Activated T-cell treated with anti-CD3 and anti-CD28 coated beads, Interleukin-2, amount 50 U/mL, for 4 hours (primary cell): ENCODE measurements at places on chromosomes 11 and 22. TPM values are rescaled to one million over a fixed set of nuclear protein-coding genes. Genes with fewer than 3 reads are reported as not detected.

Gene CD248
- 1.5 TPM for total RNA-seq

DNA sequence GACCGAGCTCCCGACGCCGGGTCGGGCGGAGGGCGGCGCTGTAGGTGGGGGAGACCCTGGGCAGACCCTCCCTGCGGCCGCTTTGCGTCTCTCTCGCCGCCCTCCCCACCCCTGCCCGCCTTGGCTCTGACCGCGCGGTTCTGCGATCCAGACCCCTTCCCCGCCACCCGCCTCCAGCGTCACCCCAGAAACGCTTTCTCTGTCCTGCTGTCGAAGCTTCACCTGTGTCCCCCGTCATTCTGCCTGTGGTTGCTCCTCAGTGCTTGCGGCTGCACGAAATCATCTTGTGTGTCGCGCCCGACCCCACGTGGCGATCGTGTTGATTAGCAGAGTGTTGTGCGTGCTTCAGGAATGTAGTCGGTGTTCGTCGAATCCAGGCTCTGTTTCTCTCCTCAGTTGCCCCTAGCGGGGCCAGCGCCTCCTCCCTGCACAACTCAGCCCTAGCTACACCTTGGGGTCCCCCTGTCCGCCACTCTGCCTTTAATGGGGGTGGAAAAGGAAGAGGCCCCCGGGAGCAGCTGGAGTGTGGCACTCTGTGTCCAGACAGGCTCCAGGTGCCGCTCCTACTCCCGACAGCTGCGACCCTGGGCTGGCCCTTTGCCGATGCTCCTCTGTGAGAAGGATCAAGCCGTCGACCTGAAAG is 851 bp downstream of the PTDSS2 start:
- DNase-seq, result peak; percentile 79

GRCh38 chr11:120688163-120688562 is 176.6 kb downstream of the GRIK4 start:
- DNase-seq, result no peak

GRCh38 chr11:35114906-35115687 is 23.9 kb upstream of the CD44 start:
- no peak for DNase-seq

Gene ENDOD1
- 30.4 TPM for total RNA-seq

DNA sequence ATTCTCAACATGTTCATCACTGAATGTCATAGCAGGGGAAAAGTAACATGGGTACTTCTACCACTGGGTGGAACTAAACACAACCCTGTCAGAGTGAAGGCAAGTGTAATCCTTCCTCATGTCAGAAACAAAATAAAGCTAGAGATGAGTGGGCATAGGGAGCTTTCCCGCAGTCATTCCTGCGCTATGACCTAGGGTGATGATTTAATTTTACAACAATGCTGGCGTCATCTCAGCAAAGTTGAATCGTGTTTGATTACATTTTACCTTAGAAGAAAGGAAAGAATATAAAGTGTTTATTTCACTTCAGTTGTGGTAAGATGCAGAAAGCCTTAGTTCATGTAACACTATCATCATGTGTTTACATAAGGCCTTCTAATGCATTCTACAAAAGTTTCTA is 355.6 kb downstream of the METTL15 start:
- no peak for DNase-seq

Gene PIWIL4
- 0.54 TPM for total RNA-seq

DNA sequence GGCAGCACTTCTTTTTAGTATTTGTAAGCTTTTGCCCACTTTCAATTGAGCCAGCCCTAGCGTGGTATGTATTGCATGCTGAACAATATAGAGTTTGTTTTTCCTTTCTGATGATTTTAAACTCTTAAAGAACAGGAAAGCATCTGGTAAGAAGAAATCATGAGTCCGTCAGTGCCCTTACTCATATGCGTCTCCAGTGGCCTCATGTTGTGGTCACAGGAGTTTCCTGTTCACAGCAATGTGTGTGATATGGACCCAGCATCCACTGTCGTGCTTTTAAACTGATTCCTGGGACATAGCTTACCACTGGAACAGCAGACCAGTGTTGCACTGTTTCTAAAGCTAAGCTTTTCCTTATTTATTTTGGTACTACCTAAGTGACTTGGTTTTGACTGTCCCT is 40.1 kb downstream of the BID start:
- no peak for DNase-seq

- no peak for DNase-seq
These were observed 10.4 kb downstream of the TMPRSS6 start for GRCh38 chr22:37098976-37099591.

- no peak for DNase-seq
These were observed 34.3 kb upstream of the MYRF start for GRCh38 chr11:61718046-61718531.

Gene TENM4
- total RNA-seq, result 0.30 TPM

DNA sequence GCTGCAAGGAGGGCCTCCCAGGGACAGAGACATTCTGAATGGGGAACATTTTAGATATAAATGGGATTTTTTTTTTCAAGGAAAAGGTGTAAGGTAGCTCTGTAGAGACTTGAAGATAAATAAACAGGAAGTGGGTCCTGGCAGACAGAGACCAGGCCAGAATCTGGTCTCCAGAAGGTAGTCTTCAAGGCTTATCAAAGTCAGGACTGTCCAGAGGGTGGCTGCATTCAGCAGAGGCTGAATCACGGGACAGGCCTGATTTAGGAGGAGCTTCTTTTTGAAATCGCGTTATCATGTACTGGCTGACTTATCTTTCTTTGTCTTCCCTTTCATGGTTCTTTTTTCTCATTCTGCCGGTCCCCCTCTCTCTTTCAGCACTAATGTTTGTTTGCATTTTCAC is 542.9 kb downstream of the NTM start:
- no peak for DNase-seq

Gene SYT12
- total RNA-seq, result 0.16 TPM

DNA sequence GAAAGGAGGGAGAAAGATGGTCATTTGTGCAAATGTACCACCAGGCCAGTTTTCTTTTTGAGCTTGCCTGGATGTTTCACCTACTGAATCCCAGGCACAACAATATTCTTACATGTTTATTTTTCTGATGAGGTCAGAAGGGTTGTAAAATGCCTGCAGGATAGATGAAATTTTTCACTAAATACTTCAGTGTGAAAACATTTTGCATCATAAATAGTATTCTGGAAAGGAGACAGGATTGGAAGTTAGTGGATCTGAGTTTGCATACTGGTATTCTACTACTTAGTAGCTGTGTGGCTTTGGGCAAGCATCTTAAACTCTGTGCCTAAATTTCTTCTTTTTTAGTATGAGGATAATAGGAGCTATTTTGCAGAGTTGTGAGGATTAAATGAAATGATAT is 24.8 kb downstream of the RNF169 start:
- no peak for DNase-seq
